ENCODE measurements at places on chromosomes 1 and 21.

GRCh38 chr1:201112173-201112731 is at the start of gene CACNA1S:
CACNA1S (minus strand) TSS chr1:201112426; CDS start chr1:201112339, 87 bp downstream.
- no peak for DNase-seq

DNA sequence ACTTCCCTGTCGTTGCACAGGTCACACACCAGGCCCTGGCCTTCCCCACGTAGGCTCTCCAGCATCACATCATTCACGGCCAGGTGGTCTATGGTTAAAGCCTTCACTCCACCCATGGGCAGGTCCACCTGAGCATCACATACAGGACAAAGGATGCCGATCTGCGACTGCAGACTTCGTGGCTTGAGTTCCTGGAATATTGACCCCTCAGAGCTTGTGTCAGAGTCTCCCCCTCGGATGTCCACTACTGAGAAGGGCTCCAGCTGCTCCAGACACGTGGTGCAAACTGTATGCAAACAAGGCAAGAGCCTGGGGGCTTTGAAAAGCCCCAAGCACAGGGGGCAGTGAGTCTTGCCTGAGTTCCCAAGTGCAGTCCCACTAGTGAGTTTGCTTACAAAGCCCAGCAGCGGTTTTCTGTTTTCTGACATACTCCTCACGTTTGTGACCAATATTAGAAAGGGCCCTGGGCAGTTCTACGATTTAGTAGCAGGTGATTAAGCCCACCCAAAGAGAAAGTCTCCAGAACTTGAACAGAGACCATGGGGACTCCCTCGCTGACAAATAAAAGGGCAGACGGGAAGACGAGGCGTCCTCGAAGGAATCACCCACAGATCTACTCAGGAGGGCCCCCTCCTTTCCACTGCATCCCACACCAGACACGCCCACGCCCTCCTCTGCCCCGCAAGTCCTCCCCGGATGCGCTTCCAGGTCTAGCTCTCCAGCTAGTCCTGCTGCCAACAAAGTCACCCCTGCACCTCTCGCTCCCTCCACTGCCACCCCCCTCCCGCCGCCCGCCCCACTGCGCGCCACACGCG is 568 bp downstream of the TRIM45 start:
- no peak for DNase-seq

- DNase-seq, result no peak
Measured at GRCh38 chr1:75985827-75986226, 53.6 kb upstream of the ASB17 start.

DNA sequence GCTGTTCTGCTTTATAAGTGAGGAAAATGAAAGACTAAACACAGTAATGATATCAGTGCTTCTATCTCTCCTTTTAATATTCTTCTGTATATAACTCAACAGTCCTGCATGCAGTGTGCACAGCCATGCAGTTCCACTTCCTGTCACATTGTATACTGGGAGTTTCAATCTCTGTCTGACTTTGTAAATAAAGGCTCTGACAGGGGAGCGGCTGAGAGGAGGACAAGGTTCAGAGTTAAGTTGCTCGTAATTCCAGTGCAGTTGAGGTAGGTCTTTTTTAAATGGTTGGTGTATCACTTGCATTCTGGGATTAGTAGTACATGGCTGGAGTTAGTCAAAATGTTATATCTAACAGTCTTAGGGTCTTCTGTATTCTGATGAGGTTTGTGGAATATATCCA is 264.5 kb downstream of the OLFM3 start:
- no peak for DNase-seq

- DNase-seq, result no peak
Measured at GRCh38 chr1:21866707-21867043, 54.6 kb downstream of the LDLRAD2 start.

GRCh38 chr1:240169188-240169587 is 77.5 kb downstream of the FMN2 start:
- DNase-seq, result no peak

DNA sequence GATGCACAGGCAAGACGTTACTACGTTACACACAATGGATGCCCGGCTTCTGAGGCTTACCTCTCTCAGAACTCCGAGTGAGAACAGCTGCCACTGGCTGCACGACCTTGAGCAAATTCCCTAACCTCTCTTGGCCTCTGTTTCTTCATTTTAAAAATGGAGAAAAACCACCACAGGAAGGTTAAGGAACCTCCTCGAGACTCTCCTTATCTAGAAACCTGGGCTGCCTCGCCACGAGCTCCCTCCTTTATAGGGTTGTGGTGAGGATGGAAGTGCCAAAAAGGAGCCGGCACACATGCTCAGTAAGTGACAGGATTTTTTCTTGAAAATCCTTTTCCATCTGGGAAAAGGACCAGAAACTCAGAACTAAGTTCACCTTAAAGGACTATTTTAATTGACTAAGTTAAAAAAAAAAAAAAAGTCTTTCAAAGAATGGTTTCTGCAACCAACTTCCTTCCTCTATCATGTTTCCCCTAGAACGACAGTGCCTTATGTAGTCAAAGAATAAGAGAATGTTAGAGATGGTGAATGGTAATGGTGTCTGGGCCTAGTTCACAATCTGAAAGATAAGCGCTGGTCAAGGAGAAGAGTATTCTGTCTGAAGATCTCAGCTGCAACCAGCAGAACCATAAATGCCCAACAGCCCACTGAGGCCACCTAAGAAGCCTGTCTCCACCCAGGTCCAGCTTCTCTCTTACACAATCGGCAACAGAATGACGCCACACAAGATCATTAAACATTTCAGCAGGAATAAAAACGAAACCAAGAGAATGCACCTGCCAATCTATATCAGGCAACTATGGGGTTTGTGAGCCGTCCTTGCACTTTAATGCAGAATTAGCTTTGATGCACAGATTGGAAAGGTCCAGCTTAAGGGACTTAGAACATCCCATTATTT is 64.9 kb downstream of the SLC45A1 start:
- no peak for DNase-seq

DNA sequence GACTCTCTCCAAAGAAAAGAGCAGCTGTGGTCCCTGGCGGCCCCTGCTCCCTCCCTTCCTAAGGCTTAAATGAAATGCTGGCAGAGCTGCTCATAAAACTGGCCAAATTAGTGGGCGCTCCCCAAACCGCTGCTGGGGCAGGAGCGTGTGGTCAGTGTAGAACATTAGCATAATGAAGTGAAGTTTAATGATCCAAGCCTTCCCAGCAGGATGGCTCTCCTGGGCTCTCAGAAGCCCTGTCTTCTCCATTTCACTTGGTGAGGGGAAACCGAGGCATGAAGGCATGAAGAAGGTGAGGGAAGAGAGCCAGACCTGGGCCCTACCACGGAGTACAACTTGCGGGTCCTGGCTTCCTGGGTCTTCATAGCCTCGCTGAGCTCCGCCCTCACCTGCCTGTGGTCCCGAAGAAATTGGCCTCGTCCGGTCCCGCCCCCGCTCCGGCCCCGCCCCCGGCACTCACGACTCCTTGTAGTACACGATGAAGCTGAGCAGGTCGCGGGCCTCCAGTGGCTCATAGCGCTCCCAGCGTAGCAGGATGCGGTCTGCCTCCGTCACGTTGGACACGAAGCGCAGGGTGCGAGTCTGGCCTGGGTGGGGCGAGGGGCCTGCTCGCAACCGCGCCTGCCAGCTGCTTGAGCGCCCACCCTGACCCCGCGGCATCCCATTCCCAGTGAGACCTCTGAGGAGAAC is 10.3 kb downstream of the INSRR start:
- DNase-seq, result peak; percentile 65

DNA sequence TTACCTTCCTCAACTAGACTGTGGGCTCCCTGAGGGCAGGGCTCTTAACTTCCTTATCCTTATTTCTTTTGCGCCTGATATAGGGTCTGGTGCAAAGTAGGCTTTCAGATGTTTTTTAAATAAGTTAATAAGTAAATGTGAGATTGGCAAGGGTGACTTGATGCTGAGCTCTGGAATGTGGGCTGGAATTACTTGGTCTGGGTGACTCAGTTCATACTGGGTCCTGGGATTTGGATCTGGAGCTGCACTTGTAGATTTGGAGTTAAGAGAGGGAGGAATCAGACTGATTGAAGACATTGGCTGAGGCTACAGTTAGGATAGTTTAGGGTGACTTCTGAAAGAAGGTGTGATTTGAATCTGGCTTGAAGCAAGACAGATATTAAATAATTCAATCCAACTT is 190.9 kb downstream of the GIPC2 start:
- DNase-seq, result no peak

GRCh38 chr1:51644533-51645197 is 27.8 kb downstream of the OSBPL9 start:
- DNase-seq, result no peak

- DNase-seq, result no peak
Measured at GRCh38 chr1:87393445-87394085, 64.9 kb downstream of the LMO4 start.

DNA sequence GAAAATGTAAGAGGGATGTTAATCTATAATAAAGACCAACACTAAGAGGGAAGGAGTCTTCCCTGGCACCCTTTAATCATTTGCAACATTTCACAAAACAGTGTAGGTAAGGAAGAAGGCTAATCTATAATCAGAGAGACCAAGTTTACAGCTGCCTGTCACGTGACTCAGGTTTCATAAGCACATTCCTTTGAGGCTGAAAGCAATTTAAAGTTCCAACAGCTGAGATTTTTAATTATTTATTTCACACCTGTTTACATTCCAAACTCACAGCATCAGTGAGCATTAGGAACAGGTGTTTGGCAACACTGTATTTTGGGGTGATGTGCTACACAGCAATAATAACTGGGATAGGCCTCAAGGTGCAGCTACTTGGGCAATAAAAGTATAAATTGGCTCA is 75.7 kb upstream of the PGBD5 start:
- DNase-seq, result no peak

GRCh38 chr1:46128344-46128743 is 4.1 kb downstream of the PIK3R3 start:
- DNase-seq, result no peak

DNA sequence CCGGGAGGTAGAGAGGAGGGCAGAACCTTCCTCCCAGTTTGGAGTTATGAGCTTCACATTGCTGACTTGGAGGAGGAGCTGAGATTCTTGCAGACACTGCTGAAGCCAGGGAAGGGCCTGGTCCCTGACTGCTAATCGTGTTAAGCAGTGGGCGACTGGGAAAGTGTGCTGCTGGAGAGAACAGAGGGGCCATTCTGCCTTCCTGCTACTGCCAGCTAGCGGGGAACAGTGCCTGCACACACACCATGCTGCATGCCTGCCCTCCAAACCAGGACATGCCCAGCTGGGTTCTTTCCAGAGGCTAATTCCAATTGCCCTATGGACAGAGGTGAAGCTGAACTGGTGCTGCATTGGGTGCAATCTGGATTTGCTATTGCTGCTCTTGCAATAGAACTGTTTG is 281.4 kb downstream of the AJAP1 start:
- no peak for DNase-seq

- no peak for DNase-seq
Measured at GRCh38 chr1:160171354-160171753, 19.0 kb upstream of the CASQ1 start.

GRCh38 chr1:164786980-164787833 is 228.2 kb downstream of the PBX1 start:
- peak; percentile 51 for DNase-seq

- no peak for DNase-seq
Measured at GRCh38 chr1:226945858-226946245, 5.8 kb downstream of the COQ8A start.

- no peak for DNase-seq
Measured at GRCh38 chr1:94125551-94126514, 4.9 kb upstream of the ABCA4 start.

DNA sequence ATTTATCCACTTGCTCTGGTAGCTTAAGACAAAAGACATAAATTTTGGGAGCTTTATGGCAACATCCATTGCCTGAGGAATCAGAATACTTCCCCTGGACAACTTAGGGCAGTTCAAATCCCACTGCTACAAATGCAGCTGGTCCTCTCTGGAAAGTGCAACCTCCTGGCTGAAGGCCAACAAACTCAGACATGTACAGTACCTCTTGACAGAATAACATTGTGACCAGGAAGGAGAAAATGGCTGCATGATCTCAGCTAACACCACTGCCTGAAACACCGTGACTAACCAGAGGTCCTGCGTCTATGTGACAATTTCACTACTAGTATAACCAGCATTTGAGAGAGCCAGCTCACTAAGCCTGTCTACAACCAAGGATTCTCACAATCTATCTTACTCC is 218.9 kb downstream of the CRB1 start:
- no peak for DNase-seq

GRCh38 chr1:219813294-219813693 is 115.1 kb downstream of the SLC30A10 start:
- no peak for DNase-seq

GRCh38 chr1:172375211-172375631 is 45.3 kb upstream of the C1orf105 start:
- no peak for DNase-seq

DNA sequence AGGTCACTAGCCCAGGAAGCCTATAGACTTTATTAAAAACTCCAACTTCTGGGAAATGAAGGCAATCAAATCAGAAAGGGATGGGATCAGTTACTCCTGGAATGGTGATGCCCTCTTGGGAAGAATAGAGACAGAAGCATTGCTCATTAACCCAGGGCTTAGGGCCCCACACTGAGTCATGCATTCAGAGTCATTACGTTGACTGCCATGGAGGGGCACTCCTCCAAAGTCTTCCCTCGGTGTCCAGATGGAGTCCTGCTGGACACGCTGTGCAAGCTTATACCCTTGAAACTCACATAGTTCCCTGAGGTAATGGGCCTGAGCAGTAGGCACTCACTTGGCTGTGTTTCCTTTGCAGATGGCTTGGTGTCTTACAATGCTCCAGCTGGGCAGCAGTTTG is 35.2 kb upstream of the HSD17B7 start:
- DNase-seq, result no peak

DNA sequence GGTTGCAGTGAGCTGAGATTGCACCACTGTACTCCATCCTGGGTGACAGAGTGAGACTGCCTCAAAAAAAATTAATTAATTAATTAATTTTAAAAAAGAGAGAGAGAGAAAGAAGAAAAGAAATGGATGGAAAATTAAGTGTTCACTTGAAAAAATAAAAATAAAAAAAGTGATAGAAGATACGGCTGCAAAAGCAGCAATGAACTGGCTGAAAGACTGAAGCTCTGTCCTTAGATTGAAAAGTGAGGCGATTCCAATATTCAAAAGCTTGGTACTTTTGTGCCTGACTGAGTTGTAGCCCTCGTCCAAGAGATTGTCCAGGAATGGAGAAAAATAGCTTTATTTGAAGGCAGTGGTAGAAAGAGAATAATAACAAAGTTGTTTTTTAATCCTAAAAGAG is 154.6 kb downstream of the ADSS2 start:
- DNase-seq, result no peak

DNA sequence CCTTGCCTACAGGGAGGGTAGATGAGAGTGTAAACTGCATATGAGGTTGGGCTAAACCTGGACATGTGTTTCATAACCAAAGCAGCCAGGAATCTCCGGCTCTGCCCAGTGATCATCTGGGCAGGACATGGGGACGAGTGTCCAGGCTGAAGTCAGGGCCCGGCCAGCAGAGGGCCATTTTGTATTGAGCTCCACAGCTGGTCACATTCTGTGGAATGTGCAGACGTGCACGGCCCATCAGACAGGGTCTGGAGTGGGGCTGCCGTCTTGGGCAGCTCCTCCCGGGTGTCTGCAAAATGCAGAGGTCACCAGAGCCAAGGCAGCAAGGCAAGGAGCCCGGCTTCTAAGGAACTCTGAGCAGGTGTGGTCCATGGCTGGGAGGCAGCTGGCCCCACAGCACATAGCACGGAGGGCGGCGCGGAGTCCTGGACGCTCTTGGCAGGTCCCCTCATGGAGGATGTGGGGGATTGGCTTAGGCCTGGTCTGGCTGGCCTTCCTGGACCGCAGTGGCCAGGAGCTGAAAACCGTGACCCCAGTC is 6.2 kb downstream of the LRRC3 start:
- DNase-seq, result no peak
